ENCODE measurements at places on chromosomes 5 and 9.

- no peak for DNase-seq
These were observed 36.0 kb downstream of the GLDC start for GRCh38 chr9:6609497-6610016.

DNA sequence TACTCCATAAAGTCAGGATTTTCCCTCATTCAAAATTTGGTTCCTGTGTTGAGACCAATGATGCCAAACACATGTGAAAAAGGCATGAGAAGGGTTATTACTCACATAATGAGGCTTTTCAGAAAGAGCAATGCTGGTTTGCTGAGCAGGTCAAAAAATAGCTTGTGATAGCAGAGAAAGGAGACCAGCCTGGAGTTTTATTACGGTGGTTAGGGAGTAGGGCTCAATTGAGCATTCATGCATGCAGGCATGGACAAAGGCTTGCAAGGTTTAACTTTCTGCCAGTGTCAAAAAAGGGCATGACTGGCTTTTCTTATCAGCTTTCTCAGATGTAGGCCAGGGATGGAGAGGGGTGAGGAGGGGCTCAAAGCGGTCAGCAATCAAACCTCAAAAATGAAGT, 628.3 kb downstream of the DNAH5 start:
- DNase-seq, result peak; percentile 35

DNA sequence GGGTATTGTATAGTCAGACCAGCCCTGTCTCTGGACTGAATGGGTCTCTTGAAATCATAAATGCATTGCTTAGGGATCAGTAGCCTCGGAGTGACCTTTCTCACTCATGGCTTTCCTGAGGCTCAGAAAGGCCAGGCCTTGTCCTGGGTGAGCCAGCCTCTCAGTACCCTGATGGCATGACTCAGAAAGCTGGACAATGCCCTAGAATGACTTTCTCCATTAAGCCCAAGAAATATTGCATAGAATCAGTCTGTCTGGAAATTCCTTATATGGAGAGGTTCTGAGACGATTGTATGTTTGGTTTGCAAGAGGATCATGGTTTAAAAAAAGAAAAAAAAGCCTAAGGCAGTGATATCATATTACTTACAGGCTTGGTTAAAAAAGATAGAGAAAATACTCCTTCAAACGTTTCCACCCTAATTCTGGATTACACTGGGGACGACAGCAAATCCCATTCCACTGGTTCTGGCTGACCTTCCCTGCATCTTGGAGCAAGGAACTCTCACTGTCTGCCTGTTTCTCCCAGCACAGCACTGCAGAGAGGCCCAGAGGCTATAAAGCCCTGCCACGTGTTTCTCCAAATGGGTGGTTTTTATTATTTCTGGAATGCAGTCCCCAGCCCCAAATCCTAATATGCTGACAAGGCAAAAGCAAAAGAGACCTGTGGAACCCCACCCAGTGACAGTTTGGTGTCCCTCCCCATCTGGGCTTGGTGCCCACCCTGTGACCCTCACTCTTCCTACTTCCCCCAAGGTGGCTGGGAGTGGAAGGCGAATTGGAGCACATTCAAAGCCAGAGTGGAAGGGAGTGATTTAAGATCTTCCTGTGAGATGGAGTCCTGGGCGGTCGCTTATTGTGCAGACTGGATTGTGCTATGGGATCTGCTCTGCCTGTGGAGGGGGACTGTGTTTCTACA, 34.4 kb downstream of the MAP1B start:
- no peak for DNase-seq

- peak; percentile 55 for DNase-seq
These were observed 208.6 kb downstream of the EPB41L4A start for GRCh38 chr5:112210430-112211005.

DNA sequence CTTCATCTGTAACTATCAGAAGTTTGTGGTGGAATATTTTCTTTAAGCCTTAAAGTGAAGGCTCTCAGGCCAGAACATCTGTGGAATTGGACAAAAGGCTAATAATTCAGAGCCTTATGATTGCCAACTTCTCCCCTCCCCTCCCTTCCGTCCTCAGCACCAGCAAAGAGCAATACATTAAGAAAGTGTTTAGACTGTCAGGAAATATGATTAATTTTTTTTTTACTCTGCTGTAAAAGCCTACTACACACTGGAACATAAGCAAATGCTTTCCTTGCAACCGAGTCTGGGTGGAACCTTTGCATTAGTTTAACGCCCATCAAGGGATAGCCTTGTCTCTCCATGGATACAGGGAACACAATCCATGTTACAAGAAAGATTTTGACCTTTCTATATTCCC, 110.3 kb upstream of the TARS1 start:
- no peak for DNase-seq

- DNase-seq, result no peak
These were observed 211.6 kb downstream of the SLIT3 start for GRCh38 chr5:169089343-169089742.

DNA sequence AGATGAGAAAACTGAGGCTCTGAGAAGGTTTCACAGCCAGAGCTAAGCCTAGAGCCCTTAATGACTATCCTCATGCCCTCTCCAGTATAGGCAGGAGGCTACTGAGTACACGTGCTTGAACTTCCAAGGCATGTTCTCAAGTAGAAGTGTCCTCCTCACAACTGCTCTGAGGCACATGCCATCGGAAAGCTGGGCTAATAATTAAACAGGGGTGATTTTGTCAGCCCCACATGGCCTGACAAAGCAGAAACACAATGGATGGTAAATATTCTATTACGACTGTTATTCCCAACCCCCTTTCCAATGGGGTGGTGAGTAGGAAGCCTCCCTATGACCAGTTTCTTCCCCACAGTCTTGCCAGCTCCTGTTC, 34.3 kb downstream of the KCNIP1 start:
- DNase-seq, result no peak

- DNase-seq, result no peak
These were observed 125.6 kb downstream of the NTRK2 start for GRCh38 chr9:84794981-84795637.

DNA sequence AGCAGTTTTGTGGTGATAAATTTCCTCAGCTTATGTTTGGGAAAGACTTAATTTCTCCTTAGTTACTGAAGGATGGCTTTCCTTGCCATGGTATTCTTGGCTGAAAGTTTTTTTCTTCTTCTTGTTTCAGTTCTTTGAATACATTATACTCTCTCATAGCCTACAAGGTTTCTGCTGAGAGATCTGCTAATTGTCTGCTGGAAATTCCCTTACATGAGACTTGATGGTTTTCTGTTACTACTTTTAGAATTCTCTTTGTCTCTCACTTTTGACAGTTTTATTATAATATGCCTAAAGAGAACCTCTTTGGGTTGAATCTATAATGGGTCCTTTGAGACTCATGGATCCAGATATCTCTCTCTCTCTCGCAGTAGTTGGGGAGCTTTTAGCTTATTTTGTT, 693.6 kb downstream of the PRELID2 start:
- DNase-seq, result no peak

Measured in NCI-H1417 (cell line).